ENCODE measurements at places on chromosomes 3 and 15.

GRCh38 chr3:158456114-158456513 is 114.9 kb upstream of the MLF1 start:
- no peak for DNase-seq

DNA sequence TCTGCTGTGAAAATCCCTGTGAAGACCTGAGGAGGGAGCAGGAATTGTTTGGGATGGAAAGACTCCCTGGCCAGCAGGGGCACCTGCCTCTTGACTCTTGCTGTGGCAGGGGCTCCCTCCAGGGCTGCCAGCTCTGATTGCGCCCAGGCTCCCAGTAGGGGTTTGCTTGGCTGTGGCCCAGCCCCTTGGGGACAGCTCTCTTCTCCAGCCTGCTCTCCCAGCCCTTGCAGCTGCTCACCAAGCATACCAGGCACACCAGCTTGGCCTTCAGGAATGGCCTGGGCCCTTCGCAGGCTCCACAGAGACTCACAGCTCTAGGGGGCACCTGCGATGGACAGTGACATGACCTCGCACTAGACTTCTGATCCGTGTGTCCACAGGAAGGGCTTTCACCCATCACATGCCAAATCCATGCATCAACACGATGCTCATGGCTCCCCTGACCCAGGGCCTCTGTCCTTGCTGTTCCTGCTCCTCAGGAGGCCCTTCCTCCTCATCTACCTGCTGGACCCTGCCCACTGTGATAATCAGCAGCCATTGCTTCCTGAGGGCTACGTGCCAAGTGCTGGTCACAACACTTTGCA is 61.8 kb downstream of the SCN5A start:
- DNase-seq, result no peak

GRCh38 chr3:180176059-180176458 is 139.3 kb upstream of the PEX5L start:
- no peak for DNase-seq

DNA sequence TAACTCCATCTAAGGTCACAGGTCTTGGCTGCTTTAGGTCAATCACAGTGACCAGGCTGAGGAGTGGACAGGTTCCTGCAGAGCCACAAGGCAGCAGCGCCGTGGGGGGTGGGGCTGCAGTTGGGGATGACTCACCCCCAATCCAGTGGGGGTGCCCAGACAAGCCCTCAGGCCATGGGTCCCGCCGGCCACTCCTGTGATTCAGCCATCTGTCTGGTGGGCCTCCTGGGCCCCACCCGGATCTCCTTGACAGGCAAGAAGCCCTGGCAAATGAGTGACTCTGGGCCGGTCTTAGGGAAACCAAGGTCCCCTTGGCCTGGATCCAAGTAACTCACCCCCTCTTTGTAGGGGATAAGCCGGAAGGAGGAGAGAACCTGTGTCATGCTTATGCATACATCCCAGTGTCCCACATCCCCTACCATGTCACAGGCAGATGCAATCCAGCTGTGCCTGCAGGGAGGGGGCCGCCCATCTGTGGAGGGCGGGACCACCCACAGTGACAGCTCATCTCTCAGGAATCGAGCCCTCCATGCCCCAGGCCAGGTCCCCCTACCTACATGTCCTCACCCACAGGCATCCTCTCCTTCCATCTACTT is 495 bp upstream of the COL7A1 start:
- DNase-seq, result peak; percentile 60

- DNase-seq, result no peak
Measured at GRCh38 chr3:140752499-140752898, 74.6 kb downstream of the TRIM42 start.

GRCh38 chr3:89957451-89957850 is 850.0 kb downstream of the EPHA3 start:
- DNase-seq, result no peak
